Fibroblast of skin of right biceps (primary cell): ENCODE measurements at places on chromosomes 2 and 18.
A peak's percentile ranks its signal among the peaks of the same experiment; 100 is the strongest.

DNA sequence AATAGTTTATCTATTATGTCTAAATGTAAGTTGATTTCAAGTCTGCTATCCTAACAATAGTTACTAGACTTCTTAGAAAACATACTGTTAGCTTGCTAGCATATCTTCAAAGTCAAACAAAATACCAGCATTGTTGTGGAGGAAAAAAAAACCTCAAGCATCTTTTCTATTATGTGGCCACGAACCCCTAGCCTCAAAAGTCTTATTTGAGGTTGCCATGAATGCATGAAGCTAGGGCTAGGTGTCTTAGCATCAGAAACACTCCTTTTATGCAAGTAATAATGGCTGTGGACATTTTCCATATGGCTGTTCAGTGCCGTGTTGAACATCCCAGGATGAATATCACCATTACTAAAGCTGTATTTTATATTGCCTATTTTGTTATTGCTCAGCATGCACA is 86.6 kb upstream of the OTX1 start:
- DNase-seq, result no peak

GRCh38 chr2:203636588-203637470 is 69.6 kb upstream of the CD28 start:
- DNase-seq, result no peak

DNA sequence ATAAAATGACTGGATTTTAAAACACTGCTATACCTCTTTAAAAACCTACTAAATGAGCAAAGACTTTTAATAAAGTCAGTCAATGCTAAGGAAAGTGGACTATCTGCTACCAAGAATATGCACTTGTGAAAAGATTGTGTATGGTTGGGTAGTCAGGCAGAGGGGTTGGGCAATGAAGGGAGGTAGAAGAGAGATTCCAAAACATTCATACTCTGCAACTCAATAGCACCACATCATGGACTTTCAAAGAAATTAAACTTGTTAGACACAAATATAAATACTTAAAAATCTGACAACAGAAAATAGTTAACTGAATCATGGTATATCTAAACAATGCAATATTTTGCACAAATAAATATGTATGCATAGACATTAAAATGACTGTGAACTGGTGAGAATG is 139.9 kb upstream of the MAPRE2 start:
- DNase-seq, result no peak

DNA sequence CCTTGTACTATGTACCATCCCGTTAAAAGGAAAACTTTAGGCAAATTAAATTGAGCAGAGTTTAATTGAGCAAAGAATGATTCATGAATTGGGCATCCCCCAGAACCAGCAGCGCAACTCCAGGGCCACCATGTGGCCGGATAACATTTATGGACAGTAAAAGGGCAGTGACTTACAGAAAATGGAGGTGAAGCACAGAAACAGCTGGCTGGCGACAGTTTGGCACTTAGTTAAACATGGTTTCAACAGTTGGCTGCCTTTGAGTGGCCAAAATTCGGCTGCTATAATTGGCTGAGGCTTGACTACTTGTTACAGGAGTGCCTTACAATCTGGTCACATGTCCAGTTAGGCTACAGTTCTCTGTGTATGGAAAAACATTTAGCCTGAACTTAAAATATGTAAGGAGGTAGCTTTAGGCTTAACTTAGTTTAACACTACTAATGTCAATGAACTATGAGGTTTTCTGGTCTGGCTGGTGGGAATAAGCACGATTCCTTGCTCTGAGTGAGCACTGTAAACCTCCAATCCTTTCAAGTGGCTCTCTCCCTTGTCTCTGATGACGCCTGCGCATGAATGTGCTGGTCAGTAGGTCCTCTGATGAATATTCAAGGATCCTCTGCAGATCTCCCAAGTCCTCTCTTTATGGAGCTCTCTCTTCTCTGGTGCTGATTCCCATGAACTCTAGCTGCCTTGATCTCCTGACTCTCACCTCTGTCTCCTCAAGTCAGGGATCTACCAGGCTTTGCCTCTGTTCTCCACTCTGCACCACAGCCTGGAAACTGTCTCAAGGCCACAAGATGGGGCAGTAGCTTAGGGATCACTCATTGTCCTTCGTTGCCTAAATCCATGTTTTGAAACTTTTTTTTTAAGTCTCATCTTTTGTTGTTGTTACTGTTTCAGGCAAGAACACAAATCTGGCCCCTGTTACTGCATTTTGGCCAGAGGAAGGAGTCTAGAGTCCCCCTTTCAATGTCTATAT is 24.4 kb upstream of the RAB31 start:
- peak; percentile 76 for DNase-seq

DNA sequence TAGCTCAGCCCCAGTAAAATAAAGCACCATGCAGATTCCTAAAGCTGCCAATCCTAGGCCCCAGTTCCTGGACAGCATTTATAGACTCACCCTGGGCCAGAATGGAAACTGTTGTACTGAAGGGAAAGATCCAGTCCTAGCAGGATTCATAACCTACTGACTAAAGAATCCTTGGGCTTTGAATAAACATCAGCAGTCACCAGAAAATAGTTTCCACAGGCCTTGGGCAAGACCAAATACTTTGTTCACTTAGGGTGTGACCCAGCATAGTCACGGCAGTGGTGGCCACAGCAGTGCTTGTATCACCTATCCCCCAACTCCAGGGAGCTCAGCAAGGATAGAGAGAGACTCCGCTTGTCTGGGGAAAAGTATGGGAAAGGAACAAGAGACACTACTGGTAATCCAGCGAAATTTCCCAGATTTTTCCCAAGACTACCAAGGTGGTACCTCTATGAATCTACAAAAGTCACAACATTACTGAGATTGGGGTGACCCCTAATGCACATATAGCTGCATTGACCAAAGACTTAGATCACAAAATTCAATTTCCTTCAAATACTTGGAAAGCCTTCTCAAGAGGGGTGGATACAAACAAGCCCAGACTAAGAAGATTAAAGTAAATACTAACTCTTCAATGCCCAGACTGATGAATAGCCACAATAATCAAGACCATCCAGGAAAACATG is 748.1 kb upstream of the LRATD1 start:
- DNase-seq, result no peak
